Esophagus mucosa (tissue), 1 donor: ENCODE measurements at places on chromosomes 16 and 17. TPM values are rescaled to one million over a fixed set of nuclear protein-coding genes. Genes with fewer than 3 reads are reported as not detected.

GRCh38 chr17:73547790-73548189 lies 96.5 kb downstream of the SDK2 start:
- no peak for ATAC-seq

Gene OTOA
- total RNA-seq: 0.04 TPM

GRCh38 chr17:64686705-64687104 lies 24.6 kb upstream of the SMURF2 start:
- no peak for ATAC-seq

- no peak for ATAC-seq
Measured at GRCh38 chr16:87979352-87979751, 28.1 kb downstream of the BANP start.

Gene SLC2A4
- 0.68 TPM for total RNA-seq

Gene HES7
- total RNA-seq: 0.40 TPM

DNA sequence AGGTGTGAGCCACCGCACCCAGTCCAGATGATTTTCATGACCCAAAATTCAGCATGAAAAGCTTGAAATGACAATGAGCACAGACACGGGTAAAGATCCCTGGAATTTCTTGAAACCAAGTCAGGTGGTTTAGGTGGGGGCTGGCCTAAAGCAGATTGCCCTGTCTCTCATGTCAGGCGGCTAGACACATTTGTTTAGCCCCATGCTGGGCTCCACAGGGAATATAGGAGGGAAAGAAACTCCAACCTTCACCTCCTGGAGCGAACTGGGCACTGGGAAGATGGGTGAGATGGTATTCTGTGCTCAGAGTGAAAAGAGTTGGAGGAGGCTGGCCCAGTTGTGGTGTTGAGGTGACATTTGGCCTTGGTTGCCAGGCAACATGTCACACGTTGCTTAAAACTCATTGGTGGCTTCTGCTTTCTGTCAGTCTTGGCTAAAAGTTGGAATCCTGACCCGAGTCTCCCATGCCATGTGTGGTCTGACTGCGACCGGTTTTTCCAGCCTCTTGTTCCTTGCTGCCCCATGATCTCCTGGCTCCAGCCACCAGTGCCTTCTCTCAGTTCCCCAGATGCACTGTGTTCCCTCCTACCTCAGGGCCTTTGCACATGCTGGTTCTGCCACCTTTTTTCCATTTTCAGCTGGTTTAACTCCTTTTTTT lies 113.7 kb downstream of the ABCC6 start:
- ATAC-seq: no peak

Gene MAPT
- total RNA-seq: 0.88 TPM

Gene SEZ6
- not detected for total RNA-seq

DNA sequence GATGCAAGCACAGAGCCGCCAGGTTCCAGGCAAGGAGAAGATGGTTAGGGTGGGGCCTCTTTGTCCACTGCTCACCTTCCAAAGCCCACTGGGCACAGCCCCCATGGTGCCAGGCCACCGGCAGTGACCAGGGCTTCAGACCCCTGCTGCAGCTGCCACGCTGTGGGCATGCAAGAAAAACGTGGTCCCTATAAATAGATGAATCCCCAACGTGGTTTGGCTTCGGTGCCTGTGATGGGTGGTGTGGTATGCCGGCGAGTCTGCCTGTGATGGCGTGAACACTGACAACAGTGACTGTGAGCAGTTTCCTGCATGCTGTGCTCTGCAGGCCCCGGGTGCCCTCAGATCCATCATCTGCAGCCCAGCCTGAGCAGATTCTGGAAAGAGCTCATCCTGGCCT lies 36.6 kb downstream of the RAB11FIP4 start:
- ATAC-seq: no peak

Gene GINS2
- total RNA-seq: 10.9 TPM

DNA sequence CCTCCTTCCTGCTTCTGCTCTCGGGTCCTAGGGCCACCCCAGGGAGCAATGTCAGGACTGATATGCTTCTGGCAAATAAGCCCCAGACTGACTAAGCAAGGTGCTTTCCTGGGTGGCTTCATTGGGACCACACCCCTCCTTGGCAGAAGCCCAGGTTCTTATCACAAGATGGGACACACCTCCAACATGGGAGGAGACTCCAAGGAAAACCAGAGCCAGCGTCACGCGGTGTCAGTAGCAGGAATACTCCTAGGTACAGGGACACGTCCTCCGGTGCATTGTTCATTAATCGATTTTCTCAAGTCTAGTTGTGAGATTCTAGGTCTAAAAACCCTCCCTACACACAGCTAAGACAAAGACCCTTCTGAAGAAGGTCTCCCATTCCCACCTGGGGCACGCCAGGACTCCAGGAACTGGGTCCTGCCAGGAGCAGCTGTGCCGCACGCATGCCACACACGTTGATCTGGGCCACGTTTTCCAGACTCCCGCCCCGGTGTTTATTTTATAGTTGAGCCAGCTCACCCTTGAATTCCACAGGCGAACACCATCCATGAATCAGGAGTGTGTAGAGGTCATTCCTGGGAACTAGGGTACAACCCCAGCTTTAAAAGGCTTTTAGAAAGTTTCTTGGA lies 30.8 kb downstream of the FA2H start:
- ATAC-seq: peak; percentile 80

DNA sequence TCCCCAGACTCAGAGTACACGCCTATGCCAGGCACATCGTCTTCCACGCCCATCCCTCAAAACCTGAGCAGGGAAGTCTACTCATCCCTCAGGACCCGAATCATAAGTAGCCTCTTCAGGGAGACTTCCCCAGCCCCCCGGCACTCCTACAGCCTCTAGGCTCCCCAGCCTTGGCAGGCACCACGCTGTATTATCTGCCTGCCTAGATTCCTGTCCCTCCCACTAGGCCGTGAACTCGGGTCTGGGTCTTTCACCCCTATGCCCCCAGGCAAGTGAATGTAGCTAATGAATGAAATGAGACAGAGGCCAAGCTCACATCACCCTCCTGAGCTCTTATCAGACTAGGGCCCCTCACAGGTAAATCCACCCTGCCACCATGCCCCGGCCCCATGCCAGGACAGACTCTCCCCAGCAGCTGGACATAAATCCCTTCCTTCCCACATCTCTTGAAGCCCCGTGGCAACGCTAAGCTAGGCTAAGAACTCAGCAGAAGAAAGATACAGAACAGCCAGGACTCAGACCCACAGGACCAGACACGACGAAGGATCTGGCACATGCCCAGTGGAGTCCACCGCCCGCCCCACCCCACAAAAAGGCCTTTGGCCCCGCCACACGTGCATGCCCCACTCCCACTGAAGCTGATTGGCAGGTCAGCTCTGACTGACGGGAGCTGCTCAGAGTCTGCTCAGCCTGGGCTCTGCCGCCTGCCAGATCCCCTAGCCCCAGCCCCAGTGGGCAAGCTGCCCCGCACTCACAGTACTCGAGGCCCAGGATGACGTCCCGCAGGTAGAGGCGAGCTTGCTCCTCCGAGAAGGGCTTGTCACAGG lies 13.0 kb downstream of the CAMKK1 start:
- ATAC-seq: no peak

Gene VASN
- 16.6 TPM for total RNA-seq

GRCh38 chr17:609232-609810 lies 105.3 kb downstream of the VPS53 start:
- ATAC-seq: no peak

DNA sequence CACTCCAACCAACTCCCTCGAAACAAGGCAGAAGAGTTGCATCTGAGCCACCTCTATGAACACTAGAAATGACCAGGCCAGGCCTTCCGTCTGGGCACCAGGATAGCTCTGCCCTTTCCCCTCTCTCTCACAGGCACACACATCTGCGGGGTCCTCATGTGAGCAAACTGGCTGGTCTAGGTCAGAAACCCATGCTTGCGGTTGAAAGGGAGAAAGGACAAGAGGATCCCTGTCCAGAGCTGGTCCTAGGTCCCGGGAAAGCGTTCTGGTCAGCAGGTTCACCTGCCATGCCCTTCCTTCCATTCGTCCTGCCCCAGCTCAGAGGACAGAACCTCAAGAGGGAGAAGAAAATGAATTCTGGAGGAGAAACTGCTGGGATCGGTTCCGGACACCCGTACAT lies 2.7 kb downstream of the MNT start:
- ATAC-seq: no peak

- ATAC-seq: peak; percentile 55
Measured at GRCh38 chr16:67430977-67431774, at the start of gene HSD11B2. Gene HSD11B2 (plus strand): TSS chr16:67431121. CDS start chr16:67431249, 128 bp downstream.

DNA sequence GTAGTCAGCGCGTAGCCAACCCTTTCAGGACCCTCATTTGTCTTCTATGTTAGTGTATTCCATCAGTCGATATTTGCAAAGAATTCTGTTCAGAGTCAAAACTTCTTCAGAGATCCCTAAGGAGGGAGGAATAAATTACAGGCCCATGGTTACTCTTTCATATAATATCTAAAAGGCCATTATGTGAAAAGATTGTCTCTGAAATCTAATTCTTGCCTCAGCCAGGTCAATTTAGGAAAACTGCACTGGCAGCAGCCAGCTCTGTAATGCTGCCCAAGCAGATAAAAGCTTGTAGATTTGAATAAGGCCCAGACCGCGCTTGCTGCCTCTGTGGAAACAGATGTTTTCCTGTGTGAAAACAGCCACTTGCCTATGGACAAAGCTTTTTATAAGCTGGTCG lies 379.8 kb downstream of the CNTNAP4 start:
- ATAC-seq: no peak

Gene PRSS36
- 1.5 TPM for total RNA-seq

Gene C16orf86
- total RNA-seq: 0.84 TPM

DNA sequence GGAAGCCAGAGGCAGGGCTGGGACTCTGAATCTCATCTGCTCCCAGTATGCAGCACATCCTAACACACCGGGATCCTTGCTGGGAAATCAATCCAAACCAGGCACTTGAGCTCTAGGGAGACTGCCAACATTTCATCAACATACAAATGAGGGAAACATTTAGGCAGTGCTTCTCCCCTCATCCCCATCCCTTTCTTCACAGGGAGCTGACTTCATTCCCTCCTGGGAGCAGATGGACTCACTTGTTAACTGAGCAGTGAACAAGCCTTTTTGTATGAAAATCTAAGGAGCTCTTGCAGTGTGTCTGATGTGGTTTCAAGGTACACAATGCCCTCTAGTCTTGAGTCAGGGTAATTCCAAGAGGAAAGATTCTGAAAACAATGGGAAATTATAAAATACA lies 96.3 kb downstream of the TMEM114 start:
- no peak for ATAC-seq

GRCh38 chr16:61544165-61544564 lies 492.1 kb downstream of the CDH8 start:
- no peak for ATAC-seq
